ENCODE measurements at places on chromosomes 16 and 17. TPM values are rescaled to one million over a fixed set of nuclear protein-coding genes. Genes with fewer than 3 reads are reported as not detected.

- DNase-seq, result peak; percentile 2
These were observed 10.5 kb upstream of the ITGAD start for GRCh38 chr16:31382485-31383161.

- no peak for DNase-seq
These were observed 25.8 kb downstream of the EMP2 start for GRCh38 chr16:10554569-10554968.

DNA sequence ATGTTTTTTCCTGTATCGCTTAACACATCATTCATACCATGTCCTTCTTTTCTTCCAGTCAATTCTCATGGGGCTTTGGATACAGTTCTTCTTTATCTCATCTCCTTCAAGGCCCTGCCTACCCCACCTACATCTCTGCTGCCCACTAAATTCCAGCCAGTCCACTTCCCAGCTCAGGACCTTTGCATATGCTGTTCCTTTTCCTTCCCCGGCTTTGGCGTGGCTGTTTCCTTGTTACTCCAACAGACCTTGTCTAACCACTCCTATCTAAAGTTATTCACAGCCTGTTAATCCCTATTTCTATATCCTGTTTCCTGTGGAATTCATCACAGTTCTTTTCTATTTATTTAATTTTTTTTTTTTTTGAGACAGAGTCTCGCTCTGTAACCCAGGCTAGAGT lies 6.6 kb upstream of the STAT3 start:
- DNase-seq, result no peak

DNA sequence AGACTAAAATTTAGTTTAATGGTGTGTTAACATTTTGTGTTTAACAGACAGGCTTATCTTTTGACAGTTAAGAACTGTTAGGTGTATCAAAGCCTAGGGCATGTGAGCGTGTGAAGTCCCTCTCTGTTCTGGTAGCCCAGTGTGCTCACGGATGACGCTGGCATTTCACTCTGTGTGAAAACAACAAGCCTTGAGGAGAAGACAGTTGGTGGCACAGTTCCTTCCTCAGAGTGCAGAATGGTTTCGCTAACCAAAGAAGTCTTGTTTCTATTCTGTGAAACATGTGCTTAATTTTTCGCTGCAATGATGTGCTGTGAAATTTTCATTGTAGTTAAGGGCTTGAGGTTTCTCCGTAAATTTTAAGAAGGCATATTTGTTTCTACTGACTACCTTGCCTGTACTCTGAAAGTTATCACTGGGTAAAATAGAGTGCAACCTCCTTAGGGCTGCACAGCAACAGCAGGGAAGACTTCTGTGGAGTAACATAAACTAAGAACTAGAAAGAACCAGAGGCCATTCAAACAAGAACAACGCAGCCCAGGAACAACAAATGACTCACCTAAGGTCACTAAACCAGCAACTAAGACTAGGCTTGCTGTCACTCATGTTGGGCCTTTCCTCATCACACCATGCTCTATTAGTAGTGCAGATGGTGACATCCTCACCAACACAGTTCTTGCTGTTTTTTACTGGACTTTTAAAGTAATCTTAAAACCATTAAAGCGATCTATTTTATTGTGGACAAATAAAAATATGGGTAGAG lies 33.4 kb downstream of the BRD7 start:
- DNase-seq, result no peak

GRCh38 chr17:20083156-20083859 lies 74.1 kb downstream of the SPECC1 start:
- DNase-seq, result no peak

DNA sequence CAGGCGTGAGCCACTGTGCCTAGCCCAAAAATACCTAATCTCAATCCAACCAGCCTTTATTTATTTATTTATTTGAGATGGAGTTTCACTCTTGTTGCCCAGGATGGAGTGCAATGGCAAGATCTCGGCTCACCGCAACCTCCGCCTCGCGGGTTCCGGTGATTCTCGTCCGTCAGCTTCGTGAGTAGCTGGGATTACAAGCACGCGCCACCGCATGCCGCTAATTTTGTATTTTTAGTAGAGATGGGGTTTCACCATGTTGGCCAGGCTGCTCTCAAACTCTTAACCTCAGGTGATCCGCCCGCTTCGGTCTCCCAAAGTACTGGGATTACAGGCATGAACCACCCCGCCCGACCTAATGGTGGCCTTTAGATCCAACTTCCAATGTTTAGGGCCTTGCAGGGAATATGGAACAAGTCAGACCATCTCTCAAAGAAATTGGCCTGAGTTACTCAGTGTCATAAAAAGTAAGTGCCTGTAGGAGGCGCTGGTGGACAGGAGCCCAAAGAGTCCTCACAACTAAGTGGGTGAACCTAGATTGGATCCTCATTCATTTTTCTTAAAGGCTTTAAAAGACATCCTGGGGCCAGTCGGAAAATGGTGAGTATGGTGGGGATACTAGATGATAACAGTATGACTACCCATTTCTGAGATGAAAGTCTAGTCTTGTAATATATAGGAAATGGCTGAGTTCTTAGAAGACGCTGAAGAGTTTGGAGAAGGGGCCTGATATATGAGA lies 4.6 kb downstream of the ZSCAN10 start:
- DNase-seq, result no peak

- DNase-seq, result no peak
These were observed 64.4 kb upstream of the TBX2 start for GRCh38 chr17:61335105-61335844.

- no peak for DNase-seq
These were observed 33.3 kb downstream of the RHBDL3 start for GRCh38 chr17:32298721-32299579.

GRCh38 chr17:15659236-15659635 lies 24.9 kb downstream of the TRIM16 start:
- no peak for DNase-seq

DNA sequence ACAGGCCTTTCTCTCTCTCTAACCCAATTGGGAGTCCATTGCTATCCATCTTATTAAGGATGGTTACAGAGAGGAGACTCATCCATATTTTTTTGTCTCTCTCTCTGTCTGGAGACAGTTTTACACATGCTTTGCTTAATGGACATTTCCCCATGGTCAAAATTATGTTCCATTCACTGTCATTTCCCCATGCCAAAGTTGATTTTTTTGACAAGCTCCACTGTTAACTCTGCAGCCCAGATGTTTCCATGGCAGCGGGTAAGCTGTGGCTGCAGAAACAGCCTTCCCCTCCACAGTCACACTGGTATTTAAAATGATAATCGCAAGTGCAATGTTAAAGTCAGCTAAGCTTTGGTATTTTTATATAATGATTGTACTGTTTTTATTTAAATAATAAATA lies 63.9 kb upstream of the HLF start:
- no peak for DNase-seq

GRCh38 chr16:4904942-4905615 lies 31.9 kb downstream of the PPL start:
- no peak for DNase-seq

GRCh38 chr17:57477522-57478362 lies 221.4 kb downstream of the MSI2 start:
- no peak for DNase-seq

DNA sequence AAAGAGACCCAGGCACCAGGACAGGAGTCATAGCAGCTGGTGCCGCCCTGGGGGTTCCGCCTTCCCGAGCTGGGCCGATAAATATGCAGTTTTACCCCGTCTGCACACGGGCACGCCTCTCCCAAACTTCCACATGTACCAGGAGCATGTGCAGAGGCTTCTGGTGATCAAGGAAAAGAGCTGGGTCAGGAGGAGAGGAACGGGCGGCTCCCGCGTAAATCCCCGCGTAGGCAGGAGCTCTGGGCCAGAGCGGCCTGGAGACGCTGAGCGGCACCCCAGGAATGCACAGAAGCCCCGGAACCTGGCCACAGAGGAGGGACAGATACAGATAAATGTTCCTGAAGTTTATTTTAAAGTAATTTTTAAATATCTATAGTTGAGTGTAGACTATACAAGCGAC lies 46.6 kb upstream of the METRNL start:
- DNase-seq, result no peak

GRCh38 chr16:30377050-30377811 lies 2.6 kb downstream of the MYL11 start:
- DNase-seq, result no peak

DNA sequence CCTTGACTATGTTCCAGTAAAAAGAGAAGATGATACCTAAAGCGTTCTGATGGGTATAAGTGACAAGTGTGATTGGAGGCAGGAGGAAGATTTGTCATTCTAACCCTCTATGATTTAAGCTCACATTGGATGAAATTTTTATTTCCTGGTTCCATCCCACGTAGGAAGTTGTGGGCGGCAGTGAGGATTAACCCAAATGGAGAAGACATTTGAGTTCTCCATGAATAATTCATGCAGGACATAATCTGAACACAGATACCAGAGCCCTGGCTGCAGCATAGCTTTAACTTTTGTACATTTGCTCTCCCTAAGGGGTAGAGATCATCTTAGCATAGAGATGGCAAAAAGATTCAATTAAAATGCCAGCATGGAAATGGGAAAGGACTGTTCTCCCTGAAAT lies 146.3 kb downstream of the SLC39A11 start:
- no peak for DNase-seq

DNA sequence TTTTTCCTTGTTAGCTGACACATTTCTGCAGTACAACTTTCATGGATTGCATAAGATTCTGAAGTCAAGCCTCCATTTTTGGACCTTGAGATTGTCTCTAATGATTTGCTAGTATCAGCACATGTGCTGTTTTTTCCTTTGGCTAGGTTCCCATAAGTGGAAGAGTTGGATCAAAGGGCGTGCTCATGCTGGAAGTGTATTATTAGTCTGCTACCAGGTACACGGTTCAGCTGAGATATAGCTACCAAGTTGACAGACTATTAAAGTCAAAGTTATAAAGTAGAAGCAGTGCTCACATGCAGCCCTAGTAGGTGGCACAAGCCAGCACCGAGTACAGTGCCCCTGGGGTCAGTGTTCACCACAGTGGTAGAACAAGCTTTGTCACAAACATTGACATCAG lies 3.2 kb downstream of the FAHD1 start:
- no peak for DNase-seq

DNA sequence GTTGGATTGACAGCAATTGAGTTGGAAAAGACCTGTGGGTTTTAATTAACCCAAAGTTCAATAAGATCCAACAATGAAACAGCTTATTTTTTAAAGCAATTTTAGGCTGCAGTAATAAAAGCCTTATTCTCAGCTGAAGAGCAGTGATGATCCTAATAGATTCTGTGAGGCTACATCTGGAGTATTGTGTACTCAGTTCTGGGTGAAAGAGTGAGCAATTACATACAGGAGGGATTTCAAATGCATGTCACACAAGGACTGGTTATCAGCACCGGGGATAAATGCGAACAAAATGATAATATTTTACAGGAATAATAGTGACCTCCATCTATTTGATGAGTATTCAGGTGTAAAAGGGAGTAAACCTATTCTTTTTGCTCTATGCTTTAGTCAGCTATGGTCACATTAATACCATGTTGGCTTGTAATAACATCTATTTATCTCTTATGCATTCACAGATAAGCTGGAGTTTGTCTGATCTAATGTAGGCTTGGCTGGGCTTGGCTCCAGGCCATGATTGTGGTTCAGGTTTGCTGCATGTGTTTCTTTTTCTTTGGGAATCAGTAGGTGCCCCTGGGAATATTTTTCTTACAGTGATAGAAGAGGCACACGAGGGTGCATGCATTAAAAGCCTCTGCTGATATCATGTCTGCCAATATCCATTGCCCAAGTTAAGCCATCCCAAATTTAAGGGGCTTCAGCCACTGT lies 22.2 kb upstream of the TOX3 start:
- no peak for DNase-seq

KCTD19 gene
- 0.31 TPM for total RNA-seq

FN3K gene
- total RNA-seq, result 11.1 TPM

VMO1 gene
- 0.62 TPM for total RNA-seq

NAT9 gene
- total RNA-seq, result 17.3 TPM

STAT5B gene
- total RNA-seq, result 20.7 TPM

SCN4A gene
- total RNA-seq, result not detected

G6PC1 gene
- not detected for total RNA-seq

CCL8 gene
- 0.16 TPM for total RNA-seq

USH1G gene
- total RNA-seq, result 0.16 TPM

ACADVL gene
- total RNA-seq, result 77.2 TPM

BBS2 gene
- total RNA-seq, result 124 TPM

ALOXE3 gene
- total RNA-seq, result 0.47 TPM

GRAPL gene
- not detected for total RNA-seq

CCT6B gene
- 2.3 TPM for total RNA-seq

KRT40 gene
- not detected for total RNA-seq

Data from occipital lobe (tissue), 3 donors.